ENCODE measurements at places on chromosomes 12 and 14.

DNA sequence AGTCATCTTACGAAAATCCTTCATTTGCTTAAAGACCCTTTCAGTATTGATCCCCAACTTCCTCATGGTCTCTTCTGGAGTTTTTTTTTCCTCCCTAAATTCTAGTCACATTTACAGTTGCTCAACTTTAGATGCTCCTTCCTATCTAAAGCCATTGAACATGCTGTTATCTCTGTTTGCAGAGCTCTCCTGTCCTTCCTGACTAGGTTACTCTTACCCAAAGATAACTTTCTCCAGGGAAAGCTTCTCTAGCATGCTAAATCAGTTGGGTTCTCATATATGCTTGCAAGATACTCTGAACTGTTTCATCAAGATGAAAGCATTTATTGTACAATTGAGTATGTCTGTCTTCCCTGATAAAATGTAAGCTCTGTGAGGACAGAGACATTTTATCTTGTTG, 1.8 kb upstream of the RAB21 start:
- no peak for DNase-seq

DNA sequence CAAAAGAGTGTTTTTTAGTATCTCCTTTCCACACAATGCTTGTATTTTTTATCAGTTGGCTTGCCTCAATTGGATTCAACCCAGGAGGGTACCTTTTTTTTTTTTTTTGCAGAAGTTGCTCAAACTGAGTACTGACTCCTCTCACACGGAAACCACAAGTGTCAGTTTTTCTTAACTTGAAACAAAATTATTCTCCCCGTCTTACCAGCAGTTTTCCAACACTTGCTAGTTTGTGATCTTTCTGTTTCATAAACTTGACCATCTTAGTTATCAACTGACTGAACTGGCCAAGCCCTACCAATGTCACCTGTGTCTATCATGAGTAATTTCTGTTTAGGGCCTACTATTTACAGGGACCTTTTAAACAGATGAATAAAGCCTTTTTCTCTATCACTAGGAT, 34.1 kb upstream of the ITPR2 start:
- no peak for DNase-seq

GRCh38 chr14:99424306-99424877, 56.3 kb downstream of the SETD3 start:
- no peak for DNase-seq

GRCh38 chr12:82876075-82876474, 189.4 kb downstream of the TMTC2 start:
- DNase-seq, result no peak

DNA sequence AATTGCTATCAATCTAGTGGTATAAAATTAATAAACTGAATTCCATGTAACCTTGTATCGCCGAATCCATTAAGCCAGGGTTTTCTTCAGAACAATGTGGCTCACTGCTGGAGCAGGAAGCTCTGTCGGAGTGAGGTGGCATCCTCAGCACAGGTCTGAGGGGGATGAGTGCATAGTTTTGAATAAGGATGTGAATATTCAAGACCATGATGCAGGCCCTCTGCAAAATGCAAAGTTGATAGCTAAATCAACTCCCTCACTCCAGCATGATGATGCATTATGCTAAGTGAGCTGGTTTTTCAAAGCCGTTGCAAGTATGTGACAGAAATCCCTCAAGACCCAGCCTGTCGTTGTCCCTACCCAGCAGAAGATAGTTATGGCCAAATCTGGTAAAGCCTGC, 53.0 kb downstream of the TRIM9 start:
- DNase-seq, result no peak

DNA sequence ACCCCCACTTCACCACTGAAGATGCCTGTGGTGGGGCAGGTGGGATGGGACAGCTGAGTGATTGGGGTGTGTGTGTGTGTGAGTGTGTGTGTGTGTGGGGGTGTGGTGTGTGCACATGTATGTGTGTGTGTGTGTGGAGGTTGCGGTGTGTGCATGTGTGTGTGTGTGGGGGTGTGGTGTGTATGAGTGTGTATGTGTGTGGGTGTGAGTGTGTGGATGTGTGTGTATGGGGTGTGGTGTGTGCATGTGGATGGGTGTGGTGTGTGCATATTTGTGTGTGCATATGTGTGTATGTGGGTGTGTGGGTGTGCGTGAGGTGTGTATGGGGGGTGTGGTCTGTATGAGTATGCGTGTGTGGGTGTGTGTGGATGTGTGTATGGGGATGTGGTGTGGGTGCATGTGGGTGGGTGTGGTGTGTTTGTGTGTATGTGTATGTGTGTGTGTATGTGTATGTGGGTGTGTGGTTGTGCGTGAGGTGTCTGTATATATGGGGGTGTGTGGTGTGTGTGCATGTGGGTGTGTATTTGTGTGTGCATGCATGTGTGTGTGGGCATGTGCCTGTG, 61.6 kb downstream of the PLEKHG3 start:
- DNase-seq, result no peak

All from stimulated activated CD4-positive, alpha-beta T cell treated with anti-CD3 and anti-CD28 coated beads, Interleukin-1b, Interleukin-23, amount 100 ng/mL, for 1 hour (primary cell).